GM12864 (cell line): ENCODE measurements at places on chromosomes 7 and 10.

DNA sequence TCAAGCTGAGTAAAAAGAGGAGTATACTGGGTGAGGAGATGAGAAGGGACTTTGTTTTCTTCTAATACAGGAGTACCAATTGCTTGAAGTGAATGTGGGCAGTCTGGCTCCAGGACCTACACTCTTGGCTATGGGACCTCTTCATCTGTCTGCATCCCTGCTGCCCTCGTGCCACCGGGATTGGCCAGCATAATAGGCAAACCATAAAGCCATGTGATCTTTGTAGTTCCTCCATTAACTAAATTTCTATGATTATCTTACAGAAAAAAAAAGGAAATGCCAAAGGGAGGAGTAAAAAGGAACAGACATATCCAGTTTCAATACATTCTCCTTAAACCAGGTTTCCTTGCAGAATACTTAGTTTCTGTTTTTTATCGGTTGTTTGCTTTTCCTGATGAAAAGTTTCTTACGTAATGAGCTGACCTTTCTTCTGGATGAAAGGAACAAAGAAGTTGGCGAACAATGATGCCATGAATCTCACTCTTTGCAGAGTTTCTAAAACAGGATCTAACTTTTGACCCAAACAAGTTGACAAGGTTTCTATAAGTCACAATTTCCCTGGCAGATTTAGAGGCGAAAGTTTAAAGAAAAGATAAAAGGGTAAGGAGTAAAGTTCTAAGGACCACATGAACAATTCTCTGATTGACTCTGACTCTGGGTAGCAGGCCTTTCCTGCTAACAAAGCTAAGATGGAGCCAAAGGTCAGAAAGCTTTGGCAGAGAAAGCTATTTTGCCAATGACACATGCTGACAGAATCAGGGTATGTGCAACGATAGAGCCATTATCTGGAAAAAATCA is 54.1 kb downstream of the LAMB1 start:
- no peak for DNase-seq

GRCh38 chr10:123249894-123250293 is 95.7 kb downstream of the BUB3 start:
- no peak for DNase-seq

- no peak for DNase-seq
These were observed 323.0 kb downstream of the EXOC4 start for GRCh38 chr7:133575726-133576440.

GRCh38 chr10:772227-772637 is 82.8 kb upstream of the DIP2C start:
- DNase-seq: no peak

DNA sequence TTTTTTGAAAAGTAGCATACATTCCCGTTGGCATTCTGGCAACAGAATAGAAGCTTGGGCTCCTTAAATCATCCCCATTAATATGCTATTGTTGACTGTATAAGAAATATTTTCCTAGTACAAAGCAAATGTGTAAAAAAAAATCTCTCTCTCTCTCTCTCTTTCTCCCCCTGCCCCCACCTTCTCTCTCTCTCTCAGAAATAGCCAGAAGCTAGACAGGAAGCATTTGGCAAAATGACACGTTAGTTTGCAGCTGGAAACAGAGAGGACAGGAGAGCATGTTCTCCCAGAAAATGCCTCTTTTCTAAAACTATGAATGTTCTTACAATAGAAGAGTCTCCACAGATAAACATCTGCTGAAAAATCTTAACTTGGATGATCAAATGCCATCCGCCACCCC is 59.6 kb upstream of the AKR1E2 start:
- DNase-seq: no peak

- no peak for DNase-seq
These were observed 45.8 kb downstream of the XPNPEP1 start for GRCh38 chr10:109877546-109877945.

DNA sequence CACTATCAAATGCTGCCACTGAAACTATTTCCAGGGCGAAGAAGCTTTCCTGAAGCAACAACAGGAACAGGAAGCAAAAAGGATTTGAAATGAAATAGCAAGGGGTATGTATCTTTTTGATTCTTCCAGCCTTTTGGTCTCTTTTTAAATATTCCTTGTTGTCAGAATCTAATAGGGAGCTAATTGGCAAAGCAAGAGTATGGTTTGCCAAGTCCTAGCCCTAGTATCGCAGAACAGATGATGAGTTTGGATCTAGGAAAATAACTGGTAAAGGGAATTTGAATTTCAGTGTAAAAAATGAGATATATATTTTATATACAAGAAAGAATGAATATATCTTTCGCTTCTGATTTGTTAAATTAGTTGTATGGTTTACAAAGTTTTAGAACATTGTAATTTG is 252.5 kb downstream of the ANKRD7 start:
- no peak for DNase-seq

DNA sequence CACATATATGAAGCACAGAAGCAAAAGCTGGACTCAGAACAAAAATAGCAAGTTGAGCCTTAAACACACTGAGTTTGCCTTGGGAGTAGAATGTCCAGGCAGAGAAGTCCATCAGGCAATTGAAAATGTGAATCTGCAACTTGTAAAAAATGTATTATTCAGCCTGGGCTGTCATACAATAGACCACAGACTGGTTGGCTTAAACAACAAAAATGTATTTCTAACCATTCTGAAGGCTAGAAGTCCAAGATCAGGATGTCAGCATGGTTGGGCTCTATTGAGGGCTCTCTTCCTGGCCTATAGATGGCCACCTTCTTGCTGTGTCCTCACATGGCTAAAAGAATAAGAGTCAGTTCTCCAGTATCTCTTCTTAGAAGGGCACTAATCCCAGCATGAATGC is 76.5 kb upstream of the CAPZA2 start:
- no peak for DNase-seq
